ENCODE measurements at places on chromosomes 3 and 15.

DNA sequence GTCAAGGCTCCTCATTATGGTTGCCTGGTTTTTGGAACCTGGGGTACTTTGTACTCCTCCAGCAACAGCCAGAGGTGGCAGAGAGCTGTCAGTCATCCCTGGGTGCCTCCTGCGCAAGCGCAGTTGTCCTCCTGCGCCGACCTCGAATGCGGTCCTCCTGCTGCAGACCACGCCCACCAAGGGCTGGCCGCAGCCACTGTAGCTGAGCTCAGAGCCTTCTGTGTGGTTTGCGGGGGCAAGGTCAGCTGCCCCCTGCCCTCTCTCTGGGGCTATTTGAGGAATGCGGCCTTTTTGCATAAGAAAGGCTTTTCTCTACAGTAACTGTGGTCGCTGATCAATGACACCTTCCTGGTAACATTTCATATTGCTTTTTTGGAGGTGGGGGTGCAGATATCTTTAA lies 131.3 kb upstream of the SNRPN start:
- peak; percentile 49 for DNase-seq

DNA sequence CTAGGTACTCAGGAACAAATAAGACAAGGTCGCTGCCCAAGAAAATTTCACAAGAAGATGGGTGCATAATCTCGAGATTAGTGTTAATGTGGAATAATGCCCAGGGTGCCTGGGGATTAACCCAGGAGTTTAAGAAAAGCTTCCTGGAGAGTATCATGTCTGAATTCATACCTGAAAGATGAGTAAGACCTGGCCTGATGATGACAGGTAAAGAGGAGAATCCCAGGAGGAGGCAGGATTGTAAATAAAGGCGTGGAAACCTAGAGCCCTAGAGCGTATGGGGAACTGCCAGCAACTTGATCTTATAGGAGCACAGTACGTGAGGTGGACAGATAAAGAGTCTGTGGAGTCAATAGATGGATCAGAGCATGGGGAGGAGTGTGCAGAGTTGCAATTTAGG lies 43.0 kb downstream of the ARRDC4 start:
- no peak for DNase-seq

GRCh38 chr3:195558602-195559001 lies 15.5 kb upstream of the PPP1R2 start:
- no peak for DNase-seq

GRCh38 chr15:48781017-48781416 lies 29.9 kb downstream of the CEP152 start:
- DNase-seq, result no peak

Data from left hindlimb (tissue), 1 donor.